Endodermal cell (in vitro differentiated cells): ENCODE measurements at places on chromosomes 4 and X.

GRCh38 chr4:140743194-140743931 is 12.8 kb downstream of the TBC1D9 start:
- peak; percentile 71 for DNase-seq

- peak; percentile 46 for DNase-seq
These were observed 41.7 kb downstream of the PRPS1 start for GRCh38 chrX:107669885-107670628.

GRCh38 chrX:150844016-150844415 is 54.5 kb downstream of the CD99L2 start:
- no peak for DNase-seq

DNA sequence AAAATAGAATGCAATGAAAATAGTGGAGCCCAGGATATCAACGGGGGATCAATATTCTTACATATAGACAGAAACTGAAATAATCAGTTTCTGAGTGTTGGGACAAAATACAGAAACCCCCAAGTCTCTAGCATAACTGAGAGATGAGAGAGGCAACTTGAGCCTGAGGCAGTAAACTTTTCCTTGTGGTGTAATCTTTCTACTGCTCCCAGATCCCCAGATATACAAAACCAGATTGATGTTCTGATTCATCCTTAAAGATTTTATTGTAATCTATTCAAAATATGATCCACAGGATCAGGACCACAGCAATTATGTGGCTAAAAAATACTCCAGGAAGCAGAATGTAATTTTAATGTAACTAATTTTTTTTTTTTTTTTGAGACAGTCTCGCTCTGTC is 2282.6 kb downstream of the ARAP2 start:
- DNase-seq, result no peak

- no peak for DNase-seq
These were observed 5.3 kb upstream of the SRPK3 start for GRCh38 chrX:153775293-153776119.

- DNase-seq, result no peak
These were observed 984.4 kb downstream of the CCSER1 start for GRCh38 chr4:91111556-91111955.

DNA sequence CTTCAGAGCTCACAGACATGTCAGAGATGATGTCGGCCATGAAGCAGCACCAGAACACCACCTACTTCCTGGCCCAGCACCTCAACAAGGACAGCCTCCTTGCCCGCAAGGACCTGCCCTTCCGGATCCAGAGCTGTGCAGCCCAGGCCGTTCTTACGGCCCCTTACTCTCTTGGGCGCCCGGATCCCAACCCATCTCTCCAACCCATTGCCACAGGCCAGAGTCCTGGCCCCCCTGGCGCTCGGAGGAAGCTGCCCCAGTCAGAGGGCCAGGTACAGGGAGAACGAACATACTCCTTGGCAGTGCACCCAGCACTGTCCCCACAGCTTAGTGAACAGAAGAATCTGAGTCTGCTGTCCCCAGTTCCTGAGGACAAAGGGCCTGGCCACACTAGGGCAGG is 27.9 kb upstream of the PRPS1 start:
- DNase-seq, result no peak
